Stimulated activated CD4-positive, alpha-beta T cell treated with anti-CD3 and anti-CD28 coated beads, Interleukin-4, amount 100 ng/mL, for 24 hours (primary cell): ENCODE measurements at places on chromosomes 13 and 19.
A peak's percentile ranks its signal among the peaks of the same experiment; 100 is the strongest.

DNA sequence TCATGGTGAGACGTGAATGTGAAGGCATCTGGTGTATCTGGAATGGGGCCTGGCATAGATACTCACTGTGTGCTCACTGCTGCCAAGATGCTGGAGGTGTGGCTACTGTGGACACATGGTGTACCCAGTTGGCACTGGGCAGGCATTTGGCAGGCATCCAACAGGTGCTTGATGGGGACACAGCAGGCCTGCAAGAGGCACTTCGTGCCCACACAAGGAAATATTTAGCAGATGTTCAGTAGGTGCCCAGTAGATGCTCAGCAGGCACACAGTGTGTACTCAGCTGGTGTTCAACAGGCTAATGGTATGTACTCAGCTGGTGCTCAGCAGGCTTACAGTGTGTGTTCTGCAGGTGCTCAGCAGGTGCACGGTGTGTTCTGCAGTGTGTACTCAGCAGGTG lies 14.2 kb downstream of the CRTC1 start:
- DNase-seq, result no peak

GRCh38 chr13:111515307-111515617 lies 194.8 kb downstream of the TEX29 start:
- no peak for DNase-seq

GRCh38 chr13:94722609-94723345 lies 10.4 kb upstream of the SOX21 start:
- DNase-seq, result no peak

GRCh38 chr19:17841810-17842662 lies 5.7 kb downstream of the JAK3 start:
- peak; percentile 67 for DNase-seq

GRCh38 chr13:67008075-67008668 lies 222.0 kb downstream of the PCDH9 start:
- DNase-seq, result no peak
